Neuronal stem cell (in vitro differentiated cells): ENCODE measurements at places on chromosomes 1 and 21.

DNA sequence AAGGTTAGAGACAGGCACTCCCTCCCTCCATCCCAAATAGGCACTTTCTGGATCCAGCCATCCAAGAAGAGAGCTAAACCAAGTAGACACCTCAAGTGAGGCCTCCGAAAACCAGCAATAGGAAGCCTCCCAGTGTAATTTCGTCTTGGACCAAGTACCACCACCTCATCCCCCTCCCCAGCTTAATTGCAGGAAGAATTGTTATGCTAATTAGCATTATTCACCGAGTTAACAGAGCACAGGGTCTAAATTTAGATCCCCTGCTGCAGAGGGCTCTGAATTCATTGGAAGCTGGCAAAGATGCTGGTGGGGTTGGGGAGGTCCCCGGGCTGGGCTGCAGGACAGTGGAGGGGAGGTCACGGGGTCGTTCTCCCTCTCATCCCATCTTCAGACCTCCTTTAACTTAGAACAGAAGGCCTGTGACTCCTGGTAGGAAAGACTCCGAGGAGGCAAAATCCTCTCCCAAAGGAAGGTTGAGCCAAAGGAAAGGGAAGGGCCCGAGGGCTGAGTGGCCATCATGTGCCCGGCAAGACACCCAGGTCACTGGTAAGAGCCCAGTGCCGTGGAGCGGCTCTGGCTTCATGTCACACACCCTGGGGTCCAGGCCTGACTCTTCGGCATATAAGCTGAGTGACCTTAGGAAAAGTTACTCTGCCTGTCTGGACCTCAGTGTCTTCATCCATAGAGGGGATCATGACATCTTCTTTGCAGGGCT is 209.2 kb upstream of the GRIK3 start:
- no peak for DNase-seq

GRCh38 chr1:14415396-14415795 is 183.1 kb upstream of the KAZN start:
- no peak for DNase-seq

GRCh38 chr21:17590430-17590829 is 22.3 kb downstream of the BTG3 start:
- no peak for DNase-seq

DNA sequence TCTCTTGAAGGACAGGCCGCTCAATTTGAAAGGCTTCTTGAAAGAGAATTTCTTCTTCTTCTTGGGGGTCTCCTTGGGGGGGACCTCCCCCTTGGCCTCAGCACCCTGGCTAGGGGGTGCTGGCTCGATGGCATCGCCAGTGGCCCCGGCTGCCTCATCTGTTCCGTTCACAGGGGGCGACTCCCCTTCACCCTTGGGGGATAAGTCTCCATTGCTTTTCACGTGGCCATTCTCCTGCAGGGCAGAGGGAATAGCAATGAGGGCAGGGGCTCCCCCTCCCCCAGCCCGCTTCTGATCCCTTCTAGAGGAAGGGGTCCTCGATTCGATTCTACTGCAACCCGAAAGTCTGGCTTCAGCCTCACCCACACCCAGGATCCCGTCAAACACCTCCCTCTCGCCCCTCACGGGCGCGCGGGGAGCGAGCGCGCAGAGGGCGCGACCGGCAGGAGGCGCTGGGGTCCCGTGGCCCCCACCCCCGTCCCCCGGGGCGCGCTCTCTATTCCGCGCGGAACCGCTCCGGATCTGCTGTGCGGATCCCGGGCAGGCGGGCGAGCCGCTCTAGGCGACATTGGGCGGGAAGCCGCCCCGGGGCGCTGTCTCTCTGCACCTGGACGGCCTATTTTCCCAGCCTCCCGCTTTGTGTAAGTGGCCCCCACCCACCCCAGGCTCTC is 1.0 kb downstream of the MARCKSL1 start:
- DNase-seq: no peak
